Activated CD4-positive, alpha-beta memory T cell treated with anti-CD3 and anti-CD28 coated beads, Interleukin-2, amount 10 ng/mL, durations not matched to agents 7 days and 5 days (primary cell): ENCODE measurements at places on chromosomes 4 and X. TPM values are rescaled to one million over a fixed set of nuclear protein-coding genes. Genes with fewer than 3 reads are reported as not detected.

The HGFAC gene
- total RNA-seq = not detected

The ITGB1BP2 gene
- 2.9 TPM for total RNA-seq

The NSUN7 gene
- 1.0 TPM for total RNA-seq

The COX7B2 gene
- total RNA-seq = not detected

The SPANXN3 gene
- total RNA-seq = not detected

The RHOXF1 gene
- not detected for total RNA-seq

The GPAT3 gene
- total RNA-seq = 27.2 TPM

DNA sequence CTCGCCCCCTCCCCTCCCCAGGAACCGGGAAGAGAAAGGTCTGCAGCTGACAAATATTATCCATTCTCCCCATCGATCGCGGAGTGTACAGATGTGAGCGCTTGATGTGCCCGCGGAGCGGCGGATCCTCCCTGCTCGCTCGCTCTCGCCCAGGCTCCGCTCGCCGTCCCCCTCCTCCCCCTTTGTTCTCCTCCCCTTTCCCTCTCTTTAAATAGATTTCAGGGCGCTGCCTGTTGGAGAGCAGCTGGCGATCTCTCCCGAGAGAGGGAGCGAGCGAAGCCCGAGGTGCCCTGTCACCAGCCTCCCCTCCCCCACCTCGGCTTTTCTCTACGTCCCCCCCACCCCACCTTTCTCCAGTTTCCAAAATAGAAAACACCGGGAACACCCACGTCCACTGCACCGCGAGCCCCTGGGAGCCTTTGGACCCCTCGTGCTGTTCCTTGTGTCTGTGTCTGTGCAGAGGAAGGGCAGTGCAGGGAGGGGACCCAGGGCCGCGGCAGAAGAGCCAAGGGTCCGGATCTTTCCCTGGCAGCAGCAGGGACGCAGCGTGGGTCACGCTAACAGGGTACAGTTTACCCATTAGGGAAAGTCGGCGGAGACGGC is 56.6 kb upstream of the BCOR start:
- no peak overlapping the region for H3K27ac ChIP-seq

DNA sequence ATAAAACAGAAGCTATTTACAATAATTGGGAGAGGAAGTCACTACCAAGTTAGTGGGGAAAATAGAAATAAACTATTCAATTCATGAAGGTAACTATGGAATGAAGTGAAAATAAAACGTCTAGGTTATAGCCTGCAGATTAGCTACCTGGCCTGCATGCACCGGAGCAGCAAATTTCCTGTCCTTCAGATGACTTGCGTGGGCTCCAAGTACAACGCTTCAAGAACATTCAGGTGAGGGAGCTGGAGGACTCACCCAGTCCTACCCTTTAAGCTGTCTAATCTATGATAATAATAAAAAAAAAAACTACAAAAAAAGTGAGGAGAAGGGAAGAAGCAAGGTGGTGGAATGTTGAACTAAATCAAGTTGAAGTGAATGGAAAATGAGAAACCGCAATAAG is 13.2 kb downstream of the C4orf54 start:
- H3K36me3 ChIP-seq = no peaks in the 10 kb centered on the region
- H3K27ac ChIP-seq = no peak overlapping the region
- no peaks in the 10 kb centered on the region for H3K4me1 ChIP-seq
- no peak for DNase-seq

- no peak overlapping the region for H3K27ac ChIP-seq
- DNase-seq = no peak
- H3K4me3 ChIP-seq = no peak overlapping the region
- H3K36me3 ChIP-seq = no peaks in the 10 kb centered on the region
Measured at GRCh38 chr4:99436462-99436861, 1.3 kb upstream of the ADH7 start.

- H3K36me3 ChIP-seq = no peaks in the 10 kb centered on the region
- H3K4me3 ChIP-seq = no peak overlapping the region
- no peak for DNase-seq
- no peak overlapping the region for H3K27ac ChIP-seq
- H3K27me3 ChIP-seq = no peaks in the 10 kb centered on the region
- no peaks in the 10 kb centered on the region for H3K4me1 ChIP-seq
Measured at GRCh38 chr4:117284736-117285135, 199.4 kb upstream of the TRAM1L1 start.

GRCh38 chrX:132375941-132376340 is 112.9 kb downstream of the MBNL3 start:
- H3K4me1 ChIP-seq = no peaks in the 10 kb centered on the region
- no peak overlapping the region for H3K4me3 ChIP-seq
- H3K27ac ChIP-seq = no peak overlapping the region
- H3K27me3 ChIP-seq = no peaks in the 10 kb centered on the region
- no peak for DNase-seq

- H3K4me3 ChIP-seq = peak overlapping the region; percentile 89
- peak overlapping the region; percentile 98 for H3K27ac ChIP-seq
- DNase-seq = peak; percentile 69
- no peaks in the 10 kb centered on the region for H3K27me3 ChIP-seq
- peaks cover 82% of the 10 kb centered on the region for H3K4me1 ChIP-seq
Measured at GRCh38 chrX:118528071-118528737, 32.6 kb downstream of the DOCK11 start.

DNA sequence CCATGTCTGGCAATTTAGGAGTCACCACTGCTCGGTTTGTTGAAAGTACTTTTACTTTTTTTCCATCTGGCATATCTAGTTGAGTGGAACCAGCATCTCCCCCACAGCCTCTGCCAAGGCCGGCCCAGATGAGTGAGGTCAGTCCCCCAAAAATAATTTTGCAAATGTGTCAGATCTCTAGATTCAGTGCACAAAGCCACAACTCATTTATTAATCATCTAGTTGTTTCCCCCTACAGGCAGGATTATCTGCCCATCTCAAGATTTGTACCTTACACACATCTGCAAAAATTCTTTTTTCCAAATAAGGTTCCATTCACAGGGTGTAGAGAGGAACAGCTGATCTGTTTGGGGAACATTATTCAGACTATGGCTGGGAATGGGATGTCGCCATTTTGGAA is 174.0 kb upstream of the MXRA5 start:
- no peaks in the 10 kb centered on the region for H3K27me3 ChIP-seq
- H3K4me1 ChIP-seq = no peaks in the 10 kb centered on the region
- H3K27ac ChIP-seq = no peak overlapping the region
- no peak for DNase-seq
- H3K4me3 ChIP-seq = no peak overlapping the region

GRCh38 chr4:118087366-118087765 is 53.1 kb downstream of the NDST3 start:
- no peaks in the 10 kb centered on the region for H3K36me3 ChIP-seq
- no peak overlapping the region for H3K27ac ChIP-seq
- H3K4me3 ChIP-seq = no peak overlapping the region
- no peaks in the 10 kb centered on the region for H3K4me1 ChIP-seq

- H3K4me3 ChIP-seq = no peak overlapping the region
- no peaks in the 10 kb centered on the region for H3K27me3 ChIP-seq
- H3K27ac ChIP-seq = no peak overlapping the region
- H3K4me1 ChIP-seq = no peaks in the 10 kb centered on the region
Measured at GRCh38 chrX:140928739-140929138, 73.7 kb upstream of the SPANXB1 start.

GRCh38 chr4:132180020-132180427 is 969.1 kb upstream of the PCDH10 start:
- no peaks in the 10 kb centered on the region for H3K27me3 ChIP-seq
- H3K4me3 ChIP-seq = no peak overlapping the region
- H3K27ac ChIP-seq = no peak overlapping the region
- H3K36me3 ChIP-seq = no peaks in the 10 kb centered on the region
- H3K4me1 ChIP-seq = no peaks in the 10 kb centered on the region
- DNase-seq = no peak

GRCh38 chr4:11821772-11822430 is 393.2 kb upstream of the HS3ST1 start:
- no peak for DNase-seq
- no peaks in the 10 kb centered on the region for H3K27me3 ChIP-seq
- no peaks in the 10 kb centered on the region for H3K36me3 ChIP-seq
- H3K4me3 ChIP-seq = no peak overlapping the region

DNA sequence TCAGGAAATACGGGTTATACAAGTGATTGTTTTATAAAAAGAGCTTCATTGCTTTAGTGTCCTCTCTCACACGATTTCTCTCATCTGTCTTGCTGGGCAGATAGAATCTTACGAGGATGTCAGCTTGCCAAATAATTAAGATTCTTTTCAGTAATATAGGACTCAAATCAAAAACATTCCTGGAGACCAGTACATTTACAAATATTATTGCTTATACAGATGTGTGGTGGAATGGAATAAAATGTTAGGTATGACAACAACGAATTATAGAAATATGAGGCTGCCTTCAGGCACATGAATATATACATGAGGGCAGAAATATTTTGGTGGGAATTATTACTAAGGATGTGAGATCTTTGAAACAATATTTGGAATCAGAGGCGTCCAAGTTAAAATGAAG is 88.9 kb downstream of the GC start:
- no peak overlapping the region for H3K4me3 ChIP-seq
- H3K27me3 ChIP-seq = peaks cover 5% of the 10 kb centered on the region
- DNase-seq = no peak

- peaks cover 26% of the 10 kb centered on the region for H3K27me3 ChIP-seq
- peak; percentile 33 for DNase-seq
- H3K36me3 ChIP-seq = no peaks in the 10 kb centered on the region
- H3K4me3 ChIP-seq = no peak overlapping the region
- peaks cover 1% of the 10 kb centered on the region for H3K4me1 ChIP-seq
- H3K27ac ChIP-seq = no peak overlapping the region
Measured at GRCh38 chr4:9765091-9765490, 16.3 kb upstream of the DRD5 start.

DNA sequence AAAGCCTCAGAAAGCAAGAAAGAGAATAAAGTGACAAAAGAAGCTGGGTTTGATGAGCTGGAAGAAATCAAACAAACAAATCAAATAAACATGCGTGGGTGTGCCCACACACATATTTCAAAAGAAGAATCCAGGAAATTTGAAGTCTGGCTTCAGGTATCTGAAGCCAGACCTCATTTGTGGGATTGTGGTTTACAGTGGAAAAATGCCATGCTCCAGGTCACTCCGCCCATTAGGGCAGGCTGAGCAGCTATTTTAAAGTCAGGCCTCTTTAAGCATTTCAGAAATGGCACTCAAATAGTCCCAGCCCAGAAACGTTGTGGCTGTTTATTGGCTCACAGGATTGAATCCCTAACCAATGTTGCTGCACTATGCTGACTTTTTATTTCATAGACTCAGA is 226.1 kb upstream of the F9 start:
- H3K27ac ChIP-seq = no peak overlapping the region
- no peaks in the 10 kb centered on the region for H3K27me3 ChIP-seq
- no peak overlapping the region for H3K4me3 ChIP-seq
- DNase-seq = no peak
- no peaks in the 10 kb centered on the region for H3K4me1 ChIP-seq
